Naive thymus-derived CD8-positive, alpha-beta T cell (primary cell): ENCODE measurements at places on chromosomes 1 and 21. TPM values are rescaled to one million over a fixed set of nuclear protein-coding genes. Genes with fewer than 3 reads are reported as not detected.

The B3GALT5 gene
- not detected for polyA plus RNA-seq

The PPM1J gene
- polyA plus RNA-seq = not detected

The KIF14 gene
- polyA plus RNA-seq = not detected

The WLS gene
- not detected for polyA plus RNA-seq

DNA sequence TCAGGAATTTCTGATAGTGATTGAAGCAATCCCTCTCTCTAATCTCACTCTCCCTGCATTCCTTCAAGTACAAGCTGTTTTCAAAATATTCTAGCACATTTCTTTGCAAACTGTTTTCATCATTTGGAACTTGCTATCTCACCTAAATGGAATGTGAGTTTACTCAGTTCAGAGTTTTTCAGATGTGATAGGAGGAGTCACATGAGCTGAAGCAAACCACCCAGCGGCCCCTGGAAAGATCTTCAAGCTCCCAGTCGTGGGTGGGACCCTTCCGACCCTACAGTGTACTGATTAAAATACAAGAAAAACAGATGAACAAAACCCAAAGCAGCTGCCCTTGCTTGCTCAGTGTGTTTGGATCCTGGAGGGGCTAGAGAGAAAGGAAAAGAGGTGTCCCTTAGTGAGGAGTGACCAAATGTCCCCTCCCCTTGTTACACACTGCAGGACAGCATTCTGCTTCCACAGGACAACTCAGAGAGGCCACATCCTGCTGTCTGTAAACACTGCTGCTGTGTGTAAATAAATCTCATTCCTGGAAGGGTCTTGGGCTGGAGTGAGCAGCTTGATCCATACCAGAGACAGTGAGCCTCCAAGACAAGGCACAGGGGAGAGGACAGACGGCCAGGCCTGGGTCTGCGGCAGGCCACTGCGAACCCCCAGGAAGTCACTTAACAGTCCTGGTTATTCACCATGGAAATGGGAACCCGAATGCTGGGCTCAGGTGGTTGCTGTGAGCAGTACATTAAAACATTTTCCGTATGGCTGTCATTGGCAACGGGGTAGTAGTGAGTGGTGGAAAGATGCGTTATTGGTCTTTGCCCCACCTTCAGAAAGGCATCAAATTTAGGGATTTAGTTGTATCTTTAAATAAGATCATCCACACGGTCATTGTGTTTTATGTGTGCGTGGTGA lies 229.2 kb downstream of the RHOU start:
- no peak for DNase-seq
- no peaks in the 10 kb centered on the region for H3K4me1 ChIP-seq
- H3K27ac ChIP-seq = no peak overlapping the region
- H3K27me3 ChIP-seq = no peaks in the 10 kb centered on the region
- no peaks in the 10 kb centered on the region for H3K36me3 ChIP-seq

DNA sequence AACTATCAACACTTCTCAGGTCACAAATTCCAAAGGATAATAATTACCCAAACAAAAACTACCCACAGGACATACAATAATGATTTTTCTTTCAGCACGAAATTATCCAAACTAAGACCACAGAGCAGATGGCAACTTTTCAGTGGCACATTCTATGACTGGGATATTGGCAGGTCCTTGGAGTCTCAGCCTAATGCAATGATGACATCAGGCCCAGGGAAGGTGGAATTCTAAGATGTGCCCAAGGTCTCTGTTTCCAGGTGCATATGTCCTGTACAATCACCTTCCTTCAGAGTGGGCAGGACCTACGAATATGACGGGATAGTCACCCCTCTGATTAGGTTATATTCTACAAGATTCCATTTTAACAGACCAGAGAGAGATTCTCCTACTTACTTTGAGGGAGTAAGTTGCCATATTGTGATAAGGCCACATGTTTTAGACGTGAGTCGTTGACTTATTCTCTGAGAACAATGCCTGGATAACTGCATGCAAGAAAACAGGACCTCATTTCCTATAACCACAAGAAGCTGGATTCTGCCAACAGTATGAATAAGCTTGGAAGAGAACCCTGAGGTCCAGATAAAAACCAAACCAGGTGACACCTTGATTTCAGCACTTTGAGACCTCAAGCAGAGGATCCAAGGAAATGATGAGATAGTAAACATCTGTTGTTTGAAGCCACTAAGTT lies 69.9 kb downstream of the ZC3H11B start:
- DNase-seq = no peak
- no peak overlapping the region for H3K27ac ChIP-seq
- H3K4me3 ChIP-seq = no peak overlapping the region
- H3K4me1 ChIP-seq = no peaks in the 10 kb centered on the region
- H3K27me3 ChIP-seq = no peaks in the 10 kb centered on the region

GRCh38 chr1:200640963-200641401 lies 20.4 kb upstream of the KIF14 start:
- peaks cover 17% of the 10 kb centered on the region for H3K36me3 ChIP-seq
- no peak for DNase-seq

GRCh38 chr21:46180079-46180722 lies 4.1 kb downstream of the SPATC1L start:
- no peaks in the 10 kb centered on the region for H3K27me3 ChIP-seq
- no peak for DNase-seq
- peak overlapping the region; percentile 13 for H3K27ac ChIP-seq
- H3K4me3 ChIP-seq = no peak overlapping the region

DNA sequence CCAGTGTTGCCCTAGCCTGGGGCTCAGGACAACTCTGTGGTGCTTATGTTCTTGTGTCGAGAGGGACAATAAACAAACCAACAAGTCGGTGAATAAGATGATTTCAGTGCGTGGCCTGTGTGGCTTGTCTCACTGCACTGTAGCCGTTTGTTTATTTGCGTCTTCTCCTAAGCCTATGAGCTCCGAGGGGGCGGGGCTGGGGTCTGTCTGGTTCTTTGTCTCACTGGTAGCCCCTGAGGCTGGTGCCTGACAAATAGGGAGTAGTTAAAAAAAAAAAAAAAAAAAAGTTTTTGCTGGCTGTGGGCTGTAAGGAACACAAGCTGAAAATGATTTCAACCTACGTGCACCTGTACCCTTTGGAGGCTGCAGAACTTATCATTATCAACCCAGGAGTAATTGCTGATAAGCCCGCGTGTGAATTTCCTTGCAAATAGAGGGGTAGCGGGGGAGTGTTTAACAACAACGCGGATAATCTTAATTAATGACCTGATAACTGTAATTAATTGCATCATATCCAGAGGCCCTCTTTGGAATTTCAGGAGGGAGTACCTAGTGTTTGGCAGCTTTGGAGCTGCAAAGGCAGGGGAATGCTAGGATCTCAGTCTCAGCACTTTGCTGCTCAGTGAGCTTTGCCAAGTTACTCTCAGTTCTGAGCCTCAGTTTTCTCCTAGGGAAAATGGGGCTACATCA lies 925 bp upstream of the ARHGEF10L start:
- no peaks in the 10 kb centered on the region for H3K36me3 ChIP-seq
- no peak for DNase-seq
- peak overlapping the region; percentile 49 for H3K4me3 ChIP-seq
- H3K27me3 ChIP-seq = peaks cover 62% of the 10 kb centered on the region
- H3K27ac ChIP-seq = no peak overlapping the region
- peaks cover 18% of the 10 kb centered on the region for H3K4me1 ChIP-seq

DNA sequence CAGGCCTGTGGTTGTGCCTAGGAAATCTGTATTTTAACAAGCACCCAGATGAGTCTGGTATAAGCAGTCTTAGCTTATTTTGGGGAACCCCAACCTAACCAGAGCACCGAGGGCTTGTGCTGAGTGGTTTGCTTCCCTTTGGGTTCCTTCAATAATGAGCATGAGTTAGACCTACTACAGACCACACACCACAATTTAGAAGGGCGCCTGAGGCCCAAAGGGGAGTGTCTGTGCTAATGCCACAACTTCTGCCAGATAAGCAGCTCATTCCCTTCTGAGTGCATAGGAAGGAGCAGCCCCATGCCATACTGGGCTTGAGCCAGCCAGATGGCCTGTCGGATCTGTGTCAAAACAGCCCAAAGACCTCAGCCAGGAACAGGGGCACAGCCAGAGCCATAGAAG lies 15.4 kb upstream of the LSS start:
- H3K4me1 ChIP-seq = peaks cover 4% of the 10 kb centered on the region
- DNase-seq = no peak
- H3K27ac ChIP-seq = no peak overlapping the region
- H3K36me3 ChIP-seq = peaks cover 5% of the 10 kb centered on the region

DNA sequence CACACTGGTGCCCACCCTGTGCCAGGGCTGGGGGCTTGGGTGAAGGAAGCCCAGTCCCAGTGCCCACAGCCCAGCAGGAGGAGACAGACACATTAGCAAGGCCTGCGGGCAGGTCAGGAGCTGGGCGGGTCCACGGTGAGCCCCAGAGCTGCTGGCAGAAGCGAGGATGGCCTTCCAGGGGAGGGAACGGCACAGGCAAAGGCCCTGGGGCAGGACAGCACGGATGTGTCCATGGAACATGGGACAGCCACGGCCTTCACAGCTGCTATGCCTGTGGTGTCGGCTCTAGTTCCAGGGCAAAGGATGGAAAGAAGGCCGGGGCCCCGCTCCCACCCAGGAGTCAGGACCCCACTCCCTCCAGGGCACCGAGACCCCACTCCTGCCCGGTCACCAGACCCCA lies 165.0 kb upstream of the ARHGEF16 start:
- no peaks in the 10 kb centered on the region for H3K36me3 ChIP-seq
- no peak for DNase-seq
- H3K27ac ChIP-seq = no peak overlapping the region
- H3K27me3 ChIP-seq = no peaks in the 10 kb centered on the region
- no peaks in the 10 kb centered on the region for H3K4me1 ChIP-seq
- no peak overlapping the region for H3K4me3 ChIP-seq

GRCh38 chr1:39214714-39214997 lies 10.2 kb downstream of the MACF1 start:
- no peak for DNase-seq
- peak overlapping the region; percentile 88 for H3K4me3 ChIP-seq
- H3K27ac ChIP-seq = peak overlapping the region; percentile 88

GRCh38 chr1:200226969-200227303 lies 182.9 kb downstream of the ZNF281 start:
- peaks cover 14% of the 10 kb centered on the region for H3K4me1 ChIP-seq
- no peak overlapping the region for H3K4me3 ChIP-seq
- H3K27ac ChIP-seq = no peak overlapping the region
- H3K36me3 ChIP-seq = no peaks in the 10 kb centered on the region

DNA sequence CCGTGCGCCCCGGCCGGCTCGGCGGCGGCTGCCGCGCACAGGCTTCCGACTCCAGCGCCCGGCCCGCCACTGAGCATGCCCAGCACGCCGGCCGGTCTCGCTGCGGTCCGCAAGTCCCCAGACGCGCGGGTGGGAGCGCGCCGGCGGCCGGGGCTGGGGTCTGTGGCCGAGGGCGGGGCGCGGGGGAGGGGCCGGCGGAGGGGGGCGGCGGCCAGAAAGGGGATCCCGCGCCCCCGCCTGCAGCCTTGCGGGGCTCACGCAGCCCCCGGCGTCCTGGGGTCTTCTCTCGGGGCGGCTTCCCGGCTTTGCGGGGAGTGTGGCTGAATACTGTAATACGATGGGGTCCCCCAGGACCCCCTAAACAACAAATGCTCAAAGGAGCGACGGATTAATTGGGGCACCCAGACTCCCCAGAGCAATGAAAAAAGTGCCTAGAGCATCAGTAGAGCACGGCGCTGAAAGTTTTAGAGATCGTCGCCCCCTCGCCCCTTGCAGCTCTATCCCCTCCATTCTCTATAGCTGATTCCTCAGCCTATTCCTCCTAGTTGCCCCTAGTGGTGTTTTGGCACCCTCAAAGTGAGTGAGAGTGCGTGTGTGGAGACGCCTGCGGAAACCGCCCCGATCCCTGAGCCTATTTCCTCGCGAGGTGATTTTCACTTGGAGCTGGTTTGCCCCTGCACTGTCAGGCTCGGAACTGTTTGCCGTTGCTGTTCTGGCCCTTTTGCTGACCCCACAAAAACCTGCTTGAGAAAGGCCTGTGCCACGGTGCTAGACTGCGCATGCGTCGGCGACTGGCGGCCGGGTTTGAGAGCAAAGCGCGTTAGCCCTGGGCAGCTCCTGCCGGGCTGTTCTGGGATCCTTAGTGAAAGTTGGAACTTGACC lies at the start of gene VAV3:
TSS of gene VAV3 (minus strand) at position 71 of the 882 bp plus-strand sequence. CDS start 311 bp downstream, outside the sequence.
- H3K4me3 ChIP-seq = peak within 1 kb of the TSS; percentile 98
- H3K4me1 ChIP-seq = peaks cover 25% of the 10 kb centered on the region
- peak; percentile 42 for DNase-seq
- H3K36me3 ChIP-seq = no peaks in the 10 kb centered on the region
- no peaks in the 10 kb centered on the region for H3K27me3 ChIP-seq

- H3K4me3 ChIP-seq = no peak overlapping the region
- no peaks in the 10 kb centered on the region for H3K4me1 ChIP-seq
- H3K27me3 ChIP-seq = peaks cover 12% of the 10 kb centered on the region
- no peaks in the 10 kb centered on the region for H3K36me3 ChIP-seq
- H3K27ac ChIP-seq = no peak overlapping the region
These were observed 202.1 kb upstream of the PLXNA2 start for GRCh38 chr1:208446271-208446691.

- H3K27me3 ChIP-seq = peaks cover 4% of the 10 kb centered on the region
- no peak overlapping the region for H3K4me3 ChIP-seq
- no peaks in the 10 kb centered on the region for H3K36me3 ChIP-seq
These were observed 844.1 kb downstream of the LTN1 start for GRCh38 chr21:28148400-28149064.

- no peaks in the 10 kb centered on the region for H3K36me3 ChIP-seq
- H3K27ac ChIP-seq = no peak overlapping the region
- H3K4me3 ChIP-seq = no peak overlapping the region
- H3K27me3 ChIP-seq = peaks cover 2% of the 10 kb centered on the region
- H3K4me1 ChIP-seq = no peaks in the 10 kb centered on the region
These were observed 51.4 kb upstream of the SIM2 start for GRCh38 chr21:36647279-36648093.

DNA sequence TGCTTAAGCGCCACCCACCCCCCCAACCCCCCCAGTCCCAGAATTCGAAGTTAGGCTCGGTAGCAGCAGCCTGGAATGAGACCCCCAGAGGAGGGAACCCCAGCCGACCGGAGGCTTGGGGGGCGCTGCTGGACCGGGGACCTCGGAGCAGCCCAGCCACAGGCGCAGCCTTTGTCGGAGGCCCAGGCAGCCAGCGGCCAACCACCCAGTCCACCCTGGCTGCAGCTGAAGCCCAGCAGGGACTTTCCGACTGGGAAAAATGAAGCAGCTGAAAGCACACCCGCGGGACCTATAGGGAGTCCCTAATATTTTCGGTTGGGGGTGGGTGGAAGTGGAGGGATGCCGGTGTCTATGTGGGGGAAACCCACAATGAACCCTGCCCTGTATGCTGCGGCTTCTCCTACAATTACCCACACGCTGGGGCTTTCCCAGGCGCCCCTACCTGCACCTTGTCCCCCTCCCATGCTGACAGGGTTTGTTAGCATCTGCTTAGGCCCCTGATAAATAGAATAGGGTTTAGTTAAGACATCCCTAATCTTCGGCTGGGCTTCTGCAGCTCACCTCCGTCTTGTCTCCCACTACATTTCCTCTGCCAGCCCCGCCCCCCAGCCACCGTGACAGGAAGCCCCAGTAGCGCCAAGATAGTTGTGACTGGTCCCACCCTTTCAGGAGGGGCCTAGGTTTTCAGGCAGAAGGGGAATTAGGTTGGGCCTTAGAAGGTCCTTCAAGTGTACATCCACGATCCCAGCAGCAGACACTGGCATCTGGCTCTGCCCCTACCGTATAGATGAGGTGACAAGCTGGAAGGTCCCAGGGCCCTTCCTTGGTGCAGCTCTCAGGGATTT lies 838 bp downstream of the CCDC28B start:
- H3K27ac ChIP-seq = peak overlapping the region; percentile 95
- H3K36me3 ChIP-seq = peaks cover 12% of the 10 kb centered on the region
- peaks cover 33% of the 10 kb centered on the region for H3K4me1 ChIP-seq
- peak; percentile 75 for DNase-seq
- H3K4me3 ChIP-seq = peak overlapping the region; percentile 97

- no peak for DNase-seq
- H3K27me3 ChIP-seq = no peaks in the 10 kb centered on the region
- no peak overlapping the region for H3K4me3 ChIP-seq
- H3K4me1 ChIP-seq = peaks cover 52% of the 10 kb centered on the region
These were observed 10.4 kb downstream of the GATAD2B start for GRCh38 chr1:153912349-153912748.
